CD14-positive monocyte (primary cell): ENCODE measurements at places on chromosomes 7 and 10.

GRCh38 chr10:123642697-123643096, 23.5 kb upstream of the GPR26 start:
- DNase-seq = no peak

- peak; percentile 69 for DNase-seq
Measured at GRCh38 chr10:72186258-72186981, 29.4 kb upstream of the ANAPC16 start.

DNA sequence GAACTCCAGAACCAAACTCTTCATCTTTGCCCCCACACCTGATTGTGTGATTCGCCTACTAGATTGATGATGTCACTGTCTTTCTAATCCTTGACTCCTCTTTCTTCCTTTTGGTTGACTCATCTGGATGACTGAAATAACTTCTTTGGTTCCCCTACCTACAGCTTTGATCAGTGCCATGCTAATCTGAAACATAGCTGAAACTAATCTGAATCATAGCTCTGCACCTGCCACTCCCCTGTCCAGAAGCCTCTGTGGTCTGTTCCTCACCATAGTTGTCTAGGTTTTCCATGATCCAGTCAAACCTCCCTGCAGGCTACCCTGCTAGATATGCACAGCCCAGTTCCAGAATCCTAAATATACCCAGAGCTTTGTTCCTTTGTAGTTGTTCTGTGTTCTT, 51.9 kb downstream of the ZNF365 start:
- no peak for DNase-seq

DNA sequence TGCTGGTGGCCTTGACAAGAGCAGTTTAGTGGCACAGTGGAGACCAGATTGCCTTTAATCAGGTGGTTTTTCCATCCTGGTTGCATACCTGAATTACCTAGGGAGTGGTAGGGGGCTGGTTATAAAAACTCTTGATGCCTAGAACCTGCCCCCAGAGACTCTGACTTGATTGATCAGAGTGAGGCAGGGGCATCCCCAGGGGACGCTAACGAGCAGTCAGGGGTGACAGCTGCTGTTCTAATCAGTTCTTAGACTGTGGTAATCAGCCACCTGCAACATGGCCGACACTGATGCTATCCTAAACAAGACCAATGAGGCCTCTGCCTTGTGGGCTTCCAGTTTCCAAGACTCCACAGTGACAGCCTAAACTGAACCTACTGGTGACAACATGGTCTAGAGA, 2.0 kb upstream of the OPALIN start:
- DNase-seq = no peak

DNA sequence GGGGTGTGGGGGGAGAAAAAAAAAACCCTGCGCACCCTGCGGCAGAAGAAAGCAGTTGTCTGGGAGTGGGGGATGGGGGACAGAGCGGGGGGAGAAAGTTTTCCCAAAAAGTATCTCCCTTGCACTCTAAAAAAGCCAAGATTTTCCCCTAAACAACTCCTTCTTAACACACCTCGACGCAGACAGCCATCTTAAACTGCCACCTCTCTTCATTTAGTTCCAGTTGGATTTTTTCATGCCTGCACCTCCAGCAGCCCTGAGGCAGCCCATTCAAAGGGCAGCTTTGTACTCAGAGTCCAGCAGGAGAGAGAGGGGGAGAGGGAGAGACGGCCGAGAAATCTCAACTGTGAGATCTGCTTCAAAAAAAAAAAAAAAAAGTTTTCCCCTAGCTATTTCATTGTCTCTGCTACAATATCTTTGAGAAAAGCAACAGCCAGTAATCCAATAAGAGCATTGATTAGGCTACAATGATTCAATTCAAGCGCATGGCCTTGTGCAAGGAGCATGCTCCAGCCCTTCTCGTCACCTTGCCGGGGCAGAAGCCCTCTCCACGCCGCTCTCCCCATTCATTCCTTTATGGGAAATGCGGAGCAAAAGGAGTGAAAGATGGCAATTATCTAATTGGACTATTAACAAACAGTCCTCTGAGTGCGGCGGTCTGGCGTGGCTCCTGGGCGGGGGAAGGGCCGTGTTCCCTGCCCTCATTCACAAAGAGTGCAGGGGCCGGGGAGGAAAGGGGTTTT, 939 bp upstream of the VAX1 start:
- no peak for DNase-seq

- DNase-seq = no peak
Measured at GRCh38 chr7:7819442-7820247, 101.2 kb upstream of the RPA3 start.

DNA sequence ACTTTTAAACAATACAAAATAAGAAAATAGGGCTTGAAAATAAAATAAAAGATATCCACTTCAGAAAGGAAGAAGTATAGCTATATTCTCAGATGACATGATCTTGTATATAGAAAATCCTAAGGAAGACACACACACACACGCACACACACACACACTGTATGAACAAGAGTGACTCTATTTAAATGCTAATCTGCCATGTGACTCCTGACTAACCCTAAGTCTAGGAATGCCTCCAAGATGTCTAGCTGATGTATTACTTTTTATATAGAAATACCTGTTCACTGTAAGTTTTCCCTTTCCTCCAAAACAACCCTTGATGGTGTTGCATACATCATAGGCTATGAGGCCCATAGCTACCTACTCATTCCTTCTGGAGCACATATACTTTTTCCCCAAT, 173.1 kb upstream of the LRRTM3 start:
- no peak for DNase-seq

DNA sequence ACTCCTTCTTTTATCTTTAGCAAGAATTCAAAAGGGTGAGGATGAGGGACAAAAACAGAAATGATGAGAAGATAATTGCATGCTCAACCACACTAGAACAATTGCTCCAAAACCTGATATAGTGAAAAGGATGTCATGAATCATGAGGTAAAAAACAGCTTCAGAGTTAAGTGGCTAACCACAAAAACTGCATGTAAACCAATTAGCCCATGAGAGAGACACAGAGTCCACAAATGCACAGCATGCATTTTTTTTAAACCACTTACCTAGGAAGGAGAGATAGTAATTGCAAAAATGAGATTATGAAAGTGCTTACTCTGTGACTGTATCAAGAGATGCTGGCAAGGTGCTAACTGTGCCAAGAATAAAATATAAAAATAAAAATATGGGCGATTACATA, 132.9 kb downstream of the MBL2 start:
- DNase-seq = no peak

DNA sequence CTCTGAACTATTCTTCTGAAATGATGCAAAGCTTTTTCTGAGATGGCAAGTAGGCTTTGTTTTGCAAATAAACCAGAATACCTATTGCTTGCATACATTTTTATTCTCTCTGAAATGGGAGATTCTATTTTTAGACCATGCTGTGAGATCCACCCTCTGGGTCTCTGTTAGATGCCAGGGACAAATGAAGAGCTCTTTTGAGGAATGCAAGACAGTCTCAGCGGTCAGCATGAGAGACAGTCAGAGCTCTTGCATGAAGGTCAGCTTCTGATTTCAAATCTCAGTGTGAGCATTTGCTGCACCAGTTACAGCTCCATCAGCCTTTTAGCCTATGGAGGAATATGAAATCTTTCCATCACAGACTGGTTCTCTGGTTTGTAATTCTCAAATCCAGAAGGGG, 429.9 kb upstream of the KLF6 start:
- no peak for DNase-seq

DNA sequence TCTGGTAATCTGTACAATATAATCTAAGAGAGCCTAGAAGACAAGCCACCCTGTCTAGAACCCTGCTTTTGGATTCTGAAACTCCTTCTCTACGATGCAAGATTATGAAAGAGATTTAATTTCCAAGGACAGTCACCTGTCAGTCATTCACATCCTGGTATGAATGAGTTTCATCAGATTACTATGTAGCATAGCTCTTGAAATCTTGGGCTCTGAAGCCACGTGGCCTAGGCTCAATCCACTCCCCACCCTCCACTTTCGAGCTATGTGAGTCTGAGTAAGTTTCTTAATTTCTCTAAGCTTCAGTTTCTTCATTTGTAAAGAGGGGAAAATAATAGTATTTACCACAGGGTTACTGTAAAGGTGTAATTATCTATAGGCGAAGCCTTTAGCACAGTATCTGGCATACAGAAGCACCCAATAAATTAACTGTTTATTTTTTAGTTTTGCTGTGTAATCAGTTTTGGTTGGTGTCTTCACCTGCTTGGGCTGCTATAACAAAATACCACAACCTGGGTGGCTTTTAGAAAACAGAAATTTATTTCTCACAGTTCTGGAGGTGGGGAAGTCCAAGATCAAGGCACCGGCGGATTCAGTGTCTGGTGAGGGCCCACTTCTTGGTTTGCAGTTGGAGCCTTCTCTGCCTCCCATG, 71.3 kb downstream of the MYOF start:
- no peak for DNase-seq

GRCh38 chr10:4485636-4486035, 340.4 kb upstream of the AKR1E2 start:
- no peak for DNase-seq

GRCh38 chr7:47150497-47151260, 431.2 kb downstream of the TNS3 start:
- DNase-seq = peak; percentile 3

DNA sequence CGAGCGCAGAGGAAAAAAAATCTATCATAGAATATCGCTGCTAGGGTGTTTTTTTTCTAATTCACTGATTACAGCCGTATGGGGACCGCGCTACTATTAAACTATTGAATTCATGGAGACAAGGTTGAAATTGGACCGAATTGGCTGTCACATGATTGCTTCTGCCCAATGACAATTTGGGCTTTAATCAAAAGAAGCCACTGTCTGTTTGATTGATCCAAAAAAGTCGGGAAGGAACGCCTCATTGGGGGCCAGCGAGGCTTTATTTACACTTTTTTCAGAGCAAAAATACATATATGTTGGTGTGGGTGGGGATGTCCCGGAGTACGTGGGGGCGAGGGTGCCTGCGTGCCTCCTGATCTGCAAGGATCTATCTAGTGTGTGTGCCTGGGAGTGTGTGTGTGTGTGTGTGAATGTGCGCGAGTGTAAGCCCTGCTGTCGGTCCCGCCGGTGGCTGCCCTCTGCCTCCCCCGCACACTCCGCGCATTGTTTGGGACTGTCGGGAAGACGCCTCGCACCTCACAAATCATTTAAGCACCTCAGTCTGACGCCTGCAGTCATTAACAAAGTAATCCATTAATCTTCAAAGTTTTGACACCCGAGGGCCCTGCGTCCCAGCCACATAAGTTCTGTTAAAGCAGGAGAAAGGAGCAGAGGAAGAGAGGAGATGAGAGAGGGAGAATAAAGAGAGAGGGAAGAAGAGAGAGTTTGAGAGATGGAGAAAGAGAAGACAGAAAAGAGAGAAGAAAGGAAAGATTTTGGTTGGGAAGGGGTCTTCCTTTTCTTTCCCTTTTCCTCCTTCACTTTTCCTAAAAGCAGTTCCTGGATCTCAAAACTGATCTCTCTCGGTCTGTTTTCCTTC, at the start of gene HOXA2:
HOXA2 (minus strand) TSS at position 103 of the 862 bp plus-strand sequence. CDS start 183 bp downstream, outside the sequence.
- DNase-seq = no peak

GRCh38 chr10:87590705-87591588, 68.7 kb upstream of the PAPSS2 start:
- no peak for DNase-seq

DNA sequence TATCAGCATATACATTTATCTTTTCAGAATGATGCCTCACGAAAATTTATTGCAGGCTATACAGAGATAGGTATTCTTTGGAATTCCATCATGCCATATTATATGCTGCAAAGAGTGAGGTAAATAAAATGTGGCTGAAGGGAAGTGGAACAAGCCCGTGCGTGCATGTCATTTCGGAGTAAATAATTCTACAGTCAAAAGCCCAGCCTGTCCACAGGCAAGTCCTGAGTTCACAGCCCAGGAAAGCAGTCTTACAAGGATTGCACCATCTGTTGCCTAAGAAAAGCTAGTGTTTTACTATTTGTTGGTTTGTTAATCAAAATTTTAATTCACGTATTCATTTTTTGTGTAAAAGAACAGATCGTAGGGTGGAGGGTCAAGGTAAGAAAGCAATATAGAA, 292.4 kb upstream of the AKR1E2 start:
- no peak for DNase-seq
